ENCODE measurements at places on chromosomes 3 and 15.

DNA sequence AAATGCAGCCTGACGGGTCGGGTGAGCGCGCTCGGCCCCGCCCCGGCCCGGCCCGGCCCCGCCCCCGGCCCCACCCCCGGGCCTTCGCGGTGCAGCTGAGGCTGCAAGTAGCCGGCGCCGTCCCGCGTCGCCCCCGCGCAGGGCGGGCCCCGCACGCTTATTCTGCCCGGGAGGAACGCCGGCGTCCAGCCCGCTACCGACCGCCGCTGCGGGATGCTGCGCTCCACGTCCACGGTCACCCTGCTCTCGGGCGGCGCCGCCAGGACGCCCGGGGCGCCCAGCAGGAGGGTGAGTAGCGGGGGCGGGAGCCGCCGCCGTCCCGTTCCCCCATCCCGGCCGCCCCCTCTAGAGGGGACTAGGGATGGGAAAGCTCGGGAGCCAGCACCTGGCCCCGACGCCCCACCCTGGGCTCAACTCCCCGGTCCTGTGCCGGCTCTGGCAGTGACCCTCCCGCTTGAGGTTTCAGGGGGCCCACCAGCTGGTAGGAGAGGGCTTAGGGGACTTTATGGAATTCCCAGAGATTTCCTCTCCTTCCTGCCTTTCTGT, at the start of gene MYZAP:
Gene MYZAP, plus strand, starts transcription at position 83 of the 546 bp plus-strand sequence. Its CDS starts 131 bp downstream, at position 214.
- peak; percentile 8 for DNase-seq

DNA sequence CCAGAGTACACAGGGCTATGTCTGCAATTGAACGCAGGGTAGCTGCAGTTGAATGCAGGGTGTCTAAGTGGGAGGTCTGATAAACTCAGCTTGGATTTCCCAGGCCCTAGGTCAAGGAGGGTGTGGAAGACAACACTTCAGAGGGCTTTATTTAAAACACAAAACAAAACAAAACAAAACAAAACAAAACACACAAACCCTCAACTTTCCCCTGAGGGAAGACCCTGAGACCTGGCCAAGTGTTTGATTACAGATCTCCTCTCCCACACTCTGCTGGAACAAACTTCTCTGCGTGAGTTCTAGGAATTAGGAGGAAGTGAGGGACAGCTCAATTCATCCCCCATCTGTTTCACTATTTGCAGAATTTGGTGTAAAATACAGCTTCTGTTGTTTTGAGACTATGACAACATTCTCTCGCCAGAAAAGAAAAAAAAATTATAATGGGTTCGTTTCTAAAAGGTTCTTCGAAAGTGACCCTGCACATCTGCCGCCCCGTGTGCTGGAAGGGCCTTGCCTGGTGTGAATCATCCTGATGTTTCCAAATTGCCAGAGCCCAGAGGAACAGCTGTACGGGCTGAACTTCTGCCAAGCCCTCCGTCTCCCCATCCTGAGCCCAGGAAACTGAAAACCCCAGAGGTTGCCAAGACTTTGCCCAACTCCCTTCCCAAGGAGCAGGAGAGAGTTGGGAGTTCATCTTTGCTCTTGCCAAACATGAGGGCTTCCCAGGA, 73.3 kb upstream of the RAD18 start:
- no peak for DNase-seq

DNA sequence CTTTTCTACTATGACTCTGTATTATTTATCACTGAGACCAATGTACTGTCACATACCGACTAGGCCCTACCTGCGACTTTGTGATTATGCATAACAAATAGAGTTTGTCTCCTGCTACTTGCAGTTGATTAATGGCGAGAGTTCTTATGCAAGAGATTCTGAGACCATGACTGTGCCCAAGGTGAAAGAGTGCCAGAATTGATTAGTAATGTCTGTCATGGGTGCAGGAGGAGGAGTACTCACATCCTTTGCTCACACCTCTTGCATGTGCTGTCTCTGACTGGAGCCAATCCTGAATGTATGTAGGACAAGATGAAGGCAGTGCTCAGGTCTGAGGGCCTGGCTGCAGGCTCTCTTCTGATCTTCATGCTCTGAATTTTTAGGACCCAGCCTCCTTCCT, 260.7 kb downstream of the THSD4 start:
- DNase-seq = no peak

GRCh38 chr3:183563536-183563874, 8.0 kb upstream of the KLHL6 start:
- no peak for DNase-seq

- no peak for DNase-seq
Observed at GRCh38 chr3:37810848-37811247, 50.8 kb upstream of the CTDSPL start.

- no peak for DNase-seq
Observed at GRCh38 chr15:60000824-60001609, 3.1 kb upstream of the FOXB1 start.

GRCh38 chr3:159609625-159610024, 379.0 kb upstream of the IL12A start:
- DNase-seq = no peak

- DNase-seq = no peak
Observed at GRCh38 chr3:155034786-155035185, 45.3 kb upstream of the MME start.

- no peak for DNase-seq
Observed at GRCh38 chr3:72444656-72445223, 403.5 kb downstream of the SHQ1 start.

DNA sequence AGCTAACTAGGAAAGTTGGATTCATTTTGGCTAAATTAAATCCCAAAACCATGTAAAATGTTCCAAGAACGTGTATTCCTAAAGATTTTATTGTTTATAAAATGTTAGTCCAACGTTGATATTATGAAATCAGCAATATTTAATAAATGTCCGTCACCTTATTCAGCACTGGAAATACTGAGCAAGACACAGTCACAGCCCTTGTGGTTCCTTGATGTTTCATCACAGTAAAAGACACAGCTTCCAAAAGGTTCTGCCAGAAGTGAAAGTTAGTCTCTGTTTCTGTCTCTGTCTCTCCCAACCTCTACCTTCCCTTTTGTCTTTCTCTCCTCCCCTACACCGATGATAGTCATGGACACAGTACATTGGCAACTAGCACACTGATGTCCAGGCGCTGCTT, 82.2 kb upstream of the BOC start:
- DNase-seq = no peak

DNA sequence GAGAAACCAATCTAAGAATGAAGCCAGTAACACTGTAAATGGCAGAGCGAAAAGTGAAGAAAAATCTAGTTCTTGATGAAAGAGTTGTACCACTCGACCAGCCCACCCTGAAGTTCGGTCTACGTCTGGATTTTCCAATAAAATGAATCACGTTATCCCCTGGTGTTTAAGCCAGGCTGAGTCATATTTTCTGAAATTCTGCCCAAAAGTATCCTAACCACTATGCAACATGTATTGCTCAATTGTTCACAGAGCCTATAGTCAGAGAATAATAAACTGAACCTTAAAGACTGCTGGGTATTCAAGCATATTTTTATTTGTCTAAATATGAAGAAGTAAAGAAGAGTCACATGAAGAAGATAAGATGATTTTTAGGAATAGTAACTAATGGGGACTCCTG, 245.7 kb downstream of the FGF12 start:
- no peak for DNase-seq

GRCh38 chr3:98596541-98597500, 3.4 kb upstream of the CPOX start:
- DNase-seq = no peak

- DNase-seq = no peak
Observed at GRCh38 chr15:49044766-49045606, 1.3 kb downstream of the SECISBP2L start.

DNA sequence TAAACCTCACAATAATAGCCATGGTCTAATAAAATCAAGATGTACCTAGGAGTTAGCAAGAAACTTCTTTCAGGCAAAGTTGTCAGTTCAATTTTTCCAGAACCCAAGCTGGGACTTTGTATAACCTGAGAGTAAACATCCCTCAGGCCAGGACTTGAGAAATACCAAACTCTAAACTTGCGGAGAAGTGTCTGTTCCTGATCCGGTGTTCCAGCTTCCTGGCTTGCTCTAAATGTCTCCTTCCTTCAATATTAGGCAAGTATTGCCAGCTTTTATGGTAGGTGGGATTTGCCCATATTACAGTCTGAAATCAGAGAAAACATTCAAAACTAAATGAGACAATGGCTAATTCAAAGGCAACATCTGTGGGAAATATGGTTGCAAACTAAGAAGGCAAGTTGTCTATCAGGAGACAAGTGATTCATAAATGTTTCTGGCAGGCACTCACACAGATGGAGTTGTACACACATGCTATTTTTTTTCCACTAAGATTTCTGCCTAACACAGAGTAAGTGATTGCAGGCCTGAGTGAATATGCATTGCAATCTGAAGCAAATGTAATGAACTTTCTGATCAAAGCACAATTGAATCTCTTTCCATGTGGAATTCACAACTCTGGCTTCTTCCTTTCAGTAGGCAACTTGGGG, 88.3 kb upstream of the COL8A1 start:
- DNase-seq = no peak

GRCh38 chr15:91849749-91850161, 3.8 kb upstream of the SLCO3A1 start:
- no peak for DNase-seq

- DNase-seq = peak; percentile 25
Observed at GRCh38 chr15:80970018-80970657, 19.5 kb downstream of the MESD start.

DNA sequence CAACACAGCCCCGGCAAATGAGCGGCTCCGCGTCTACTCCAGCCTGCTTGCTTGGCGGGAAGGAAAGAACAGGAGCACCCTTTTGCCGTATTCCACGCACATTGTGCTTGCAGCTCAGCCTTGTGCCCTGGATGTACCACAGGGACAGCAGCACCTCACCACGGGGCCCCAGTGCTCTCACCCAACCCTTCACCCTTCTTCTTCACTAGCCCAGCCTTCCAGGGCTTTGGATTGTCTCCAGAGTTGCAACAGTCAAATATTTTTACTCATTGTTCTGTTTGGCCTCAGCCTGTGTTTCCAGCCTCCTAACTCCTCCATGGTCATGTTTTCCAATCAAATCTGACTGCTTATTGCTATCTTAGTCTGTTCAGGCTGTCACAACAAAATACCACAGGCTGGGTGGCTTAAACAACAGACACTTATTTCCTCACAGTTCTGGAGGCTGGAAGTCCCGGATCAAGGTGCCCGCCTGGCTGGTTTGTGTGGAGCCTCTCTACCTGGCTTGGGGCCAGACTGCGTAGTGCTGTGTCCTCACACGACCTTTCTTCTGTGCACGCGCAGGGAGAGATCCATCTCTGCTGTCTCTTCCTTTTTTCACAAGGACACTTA, 79.2 kb upstream of the ABHD17C start:
- no peak for DNase-seq

DNA sequence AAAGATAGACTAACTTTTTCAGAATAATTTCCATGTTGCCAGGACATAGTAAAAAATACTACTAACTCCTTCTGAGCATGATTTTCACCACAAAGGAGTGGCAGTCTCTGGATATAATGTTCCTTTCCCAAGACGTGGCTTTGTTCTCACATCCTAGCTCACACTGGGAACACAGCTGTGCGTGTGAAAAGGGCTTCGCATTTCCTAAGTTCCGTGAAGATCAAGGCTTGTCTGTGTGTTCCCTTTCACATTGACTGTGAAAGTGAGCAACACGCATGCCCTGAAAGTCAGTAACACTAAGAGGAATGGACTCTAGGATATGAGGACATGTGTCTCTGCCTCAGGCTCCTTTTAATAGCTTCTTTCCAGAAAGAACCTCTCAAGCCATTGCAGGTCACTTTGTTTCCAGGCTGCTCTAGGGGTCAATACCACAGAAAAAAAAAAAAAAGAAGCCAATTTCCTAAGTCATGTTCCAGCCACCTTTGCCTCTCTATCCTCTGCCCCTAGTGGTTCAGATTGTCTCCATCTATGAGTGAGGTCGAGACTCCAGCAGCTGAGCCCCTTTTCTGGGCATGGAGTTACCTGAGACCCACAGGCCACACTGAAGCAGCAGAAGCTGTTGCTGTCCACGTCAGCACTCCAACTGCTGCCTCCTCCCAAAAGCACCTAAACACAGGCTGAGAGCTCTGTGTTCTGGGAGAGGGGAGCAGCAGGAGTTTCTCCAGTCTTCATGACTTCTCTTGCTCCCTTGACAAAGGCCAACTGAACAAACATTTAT, 355.9 kb downstream of the RSL24D1 start:
- DNase-seq = no peak

- no peak for DNase-seq
Observed at GRCh38 chr15:82572311-82572710, 32.1 kb upstream of the RPS17 start.

DNA sequence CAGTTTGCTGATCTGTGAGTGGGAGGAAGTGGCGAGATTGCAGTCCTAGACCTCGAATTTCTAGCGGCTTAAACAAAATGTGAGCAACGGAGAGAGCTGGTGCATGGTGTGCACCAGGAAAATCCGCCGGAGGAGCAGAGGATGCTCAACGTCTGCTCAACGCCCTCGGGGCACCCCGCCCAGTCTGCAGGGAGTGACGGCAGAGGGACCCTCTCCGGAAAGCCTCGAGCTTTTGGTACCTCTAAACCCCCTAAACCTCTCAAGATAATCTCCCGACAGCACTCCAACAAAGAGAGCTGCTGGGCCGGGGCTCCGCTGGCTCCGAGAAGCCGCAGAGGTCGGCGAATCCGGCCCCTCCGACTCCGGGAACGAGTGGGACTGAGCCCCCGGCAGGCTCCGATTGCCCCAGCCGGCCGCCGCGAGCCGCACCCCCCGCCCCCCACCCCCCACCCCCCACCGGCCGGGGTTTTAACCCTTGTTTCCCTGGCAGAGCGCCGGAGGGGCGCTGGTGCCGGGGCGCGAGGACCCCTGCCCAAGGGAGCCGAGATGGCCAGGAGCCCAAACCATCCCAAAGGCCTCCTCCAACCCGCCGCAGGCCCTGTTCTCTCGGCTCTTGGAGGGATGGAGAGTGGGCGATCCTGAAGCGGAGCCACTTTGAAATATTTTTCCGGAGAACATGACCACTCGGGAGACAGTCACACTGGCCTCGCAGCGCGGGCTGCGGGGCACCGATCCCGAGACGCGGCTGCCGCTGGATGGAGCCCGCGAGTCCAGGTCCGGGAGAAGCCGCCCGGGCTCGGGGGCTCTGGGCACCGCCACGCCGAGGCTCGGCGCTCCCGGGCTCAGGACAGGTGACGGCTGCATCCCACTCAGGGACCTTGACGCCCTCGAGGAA, 1.5 kb downstream of the MEGF11 start:
- peak; percentile 15 for DNase-seq

- DNase-seq = no peak
Observed at GRCh38 chr15:61169904-61170695, 59.0 kb downstream of the RORA start.

- DNase-seq = no peak
Observed at GRCh38 chr3:105823149-105823867, 45.5 kb downstream of the CBLB start.

- DNase-seq = no peak
Observed at GRCh38 chr3:173891272-173892100, 493.9 kb downstream of the NLGN1 start.
